ENCODE measurements at places on chromosomes 11 and 22. TPM values are rescaled to one million over a fixed set of nuclear protein-coding genes. Genes with fewer than 3 reads are reported as not detected.

DGCR2 gene
- 23.0 TPM for total RNA-seq

MMP1 gene
- 0.71 TPM for total RNA-seq

OR51I1 gene
- total RNA-seq = not detected

CD248 gene
- total RNA-seq = not detected

HORMAD2 gene
- not detected for total RNA-seq

LINC01488 gene
- total RNA-seq = not detected

CCDC116 gene
- total RNA-seq = 0.06 TPM

ACR gene
- not detected for total RNA-seq

KRTAP5-10 gene
- not detected for total RNA-seq

APOL1 gene
- 9.7 TPM for total RNA-seq

SEZ6L gene
- total RNA-seq = not detected

C22orf42 gene
- not detected for total RNA-seq

RELT gene
- total RNA-seq = 8.0 TPM

ZC3H12C gene
- 3.8 TPM for total RNA-seq

KREMEN1 gene
- 1.9 TPM for total RNA-seq

OR8G1 gene
- total RNA-seq = not detected

CADM1 gene
- total RNA-seq = 21.8 TPM

TSSK2 gene
- total RNA-seq = not detected

APOL5 gene
- not detected for total RNA-seq

SHANK2 gene
- total RNA-seq = 6.6 TPM

TRPM5 gene
- not detected for total RNA-seq

B4GAT1 gene
- total RNA-seq = 18.8 TPM

JHY gene
- total RNA-seq = 3.5 TPM

OR5B21 gene
- total RNA-seq = not detected

APLP2 gene
- total RNA-seq = 188 TPM

NLRP14 gene
- total RNA-seq = not detected
